ENCODE measurements at places on chromosomes 4 and X.

DNA sequence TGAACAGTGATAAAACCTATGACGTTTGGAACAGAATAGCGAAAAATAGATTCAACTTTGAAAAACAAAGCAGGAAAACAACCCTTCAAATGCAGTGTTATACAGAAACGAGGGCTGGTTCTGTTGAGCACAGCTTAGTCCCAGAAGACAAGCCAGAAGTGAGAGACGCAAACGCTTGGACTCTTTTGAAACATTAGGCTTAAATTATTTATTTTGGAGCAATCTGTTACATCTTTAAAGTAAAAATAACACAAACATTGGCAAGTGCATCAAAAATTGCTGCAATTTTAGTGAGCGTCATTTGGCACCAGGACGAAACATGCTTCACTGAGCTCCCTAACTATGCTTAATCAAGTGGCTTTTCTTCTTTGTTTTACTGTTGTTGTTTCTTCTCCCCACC, 63.5 kb downstream of the ENPP6 start:
- no peaks in the 10 kb centered on the region for H3K36me3 ChIP-seq
- no peaks in the 10 kb centered on the region for H3K27me3 ChIP-seq
- DNase-seq = no peak
- H3K4me1 ChIP-seq = peaks cover 18% of the 10 kb centered on the region
- H3K27ac ChIP-seq = no peak overlapping the region

GRCh38 chr4:32672359-32672758, 1952.2 kb downstream of the PCDH7 start:
- DNase-seq = no peak
- no peak overlapping the region for H3K27ac ChIP-seq
- no peaks in the 10 kb centered on the region for H3K4me1 ChIP-seq
- no peaks in the 10 kb centered on the region for H3K36me3 ChIP-seq

DNA sequence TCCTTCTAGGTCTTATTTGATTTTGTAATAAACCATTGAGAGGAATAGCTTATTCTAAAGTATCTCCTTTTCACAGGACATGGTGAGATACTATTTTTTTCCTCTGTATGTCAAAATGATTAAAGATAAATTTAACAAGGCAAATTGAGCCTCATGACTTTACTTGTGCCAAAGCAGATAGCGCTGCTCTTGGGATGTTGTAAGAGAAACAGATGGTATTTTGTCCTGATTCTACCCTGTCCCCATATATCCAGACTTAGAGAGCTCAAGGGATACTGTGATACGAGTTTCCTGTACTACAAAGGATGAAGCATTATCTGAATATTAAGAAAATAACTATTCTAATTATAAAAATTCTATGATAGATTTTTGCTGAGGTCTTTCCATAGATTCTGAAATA, 34.0 kb downstream of the EMCN start:
- H3K27me3 ChIP-seq = no peaks in the 10 kb centered on the region
- H3K27ac ChIP-seq = no peak overlapping the region
- H3K4me3 ChIP-seq = no peak overlapping the region
- DNase-seq = no peak
- H3K36me3 ChIP-seq = no peaks in the 10 kb centered on the region

- no peak for DNase-seq
- no peaks in the 10 kb centered on the region for H3K27me3 ChIP-seq
- no peak overlapping the region for H3K4me3 ChIP-seq
- no peak overlapping the region for H3K27ac ChIP-seq
- no peaks in the 10 kb centered on the region for H3K36me3 ChIP-seq
Observed at GRCh38 chrX:30627818-30628652, 25.2 kb upstream of the GK start.

DNA sequence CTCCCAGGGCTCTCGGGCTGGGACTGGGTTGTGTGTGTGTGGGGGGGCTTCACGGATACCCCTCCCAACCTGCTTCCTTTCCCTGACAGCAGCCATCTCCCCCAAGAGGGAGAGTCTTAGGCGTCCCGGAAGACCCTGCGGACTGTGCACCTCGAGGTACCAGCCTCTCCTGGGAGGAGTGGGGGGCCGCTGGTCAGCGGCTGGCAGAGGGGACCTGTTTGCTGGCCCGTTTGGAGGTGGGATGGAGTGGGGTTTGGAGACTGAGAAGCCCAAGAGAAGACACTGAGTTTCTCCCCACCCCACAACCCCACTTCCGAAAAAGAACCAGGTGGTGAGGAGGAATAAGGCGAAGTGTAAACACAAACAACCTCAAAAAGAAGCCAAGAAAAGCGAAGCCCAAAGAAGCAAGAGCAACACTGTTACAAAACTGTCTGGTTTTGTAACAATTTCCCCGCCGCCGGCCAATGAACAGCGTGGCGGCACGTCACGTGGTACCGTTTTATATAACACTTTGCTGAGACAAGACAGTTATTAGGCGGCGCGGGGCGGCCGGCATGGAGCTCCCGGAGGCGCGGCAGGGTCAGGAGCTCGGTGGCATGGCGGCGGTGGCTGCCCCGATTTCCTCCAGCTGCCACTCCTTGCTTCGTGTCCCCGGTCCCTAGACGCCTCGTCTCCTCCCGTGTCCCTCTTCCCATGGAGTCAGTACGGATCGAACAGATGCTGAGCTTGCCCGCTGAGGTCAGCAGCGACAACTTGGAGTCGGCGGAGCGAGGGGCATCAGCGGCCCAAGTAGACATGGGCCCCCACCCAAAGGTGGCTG, at the start of gene LONRF3:
Gene LONRF3 (plus strand): TSS at position 531 of the 820 bp plus-strand sequence. CDS start 163 bp downstream, at position 694.
- no peak for DNase-seq
- no peak within 1 kb of the TSS for H3K27ac ChIP-seq
- no peak within 1 kb of the TSS for H3K4me3 ChIP-seq
- peaks cover 2% of the 10 kb centered on the region for H3K27me3 ChIP-seq

GRCh38 chrX:47831788-47832187, 4.9 kb upstream of the ZNF81 start:
- H3K4me1 ChIP-seq = peaks cover 8% of the 10 kb centered on the region
- no peak overlapping the region for H3K4me3 ChIP-seq
- H3K27ac ChIP-seq = no peak overlapping the region
- DNase-seq = peak; percentile 59
- no peaks in the 10 kb centered on the region for H3K27me3 ChIP-seq

DNA sequence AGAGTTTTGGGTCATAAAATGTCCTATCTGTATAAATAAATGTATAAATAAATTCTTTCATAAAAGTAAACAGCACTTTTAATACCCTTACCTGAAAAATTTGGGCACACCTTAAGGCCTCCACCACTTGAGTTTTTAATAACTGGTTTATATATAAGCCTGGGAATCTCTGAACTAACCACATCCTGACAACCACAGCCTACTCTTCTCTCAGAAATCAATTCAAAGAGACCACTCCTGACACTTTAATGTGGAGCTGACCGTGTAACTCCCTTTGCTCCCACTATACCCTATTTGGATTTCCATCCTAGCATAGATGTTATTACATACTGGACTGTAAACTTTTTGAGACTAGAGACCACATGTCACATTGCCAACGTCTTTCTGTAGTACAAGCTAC, 3.5 kb downstream of the FBXL5 start:
- peak overlapping the region; percentile 90 for H3K4me3 ChIP-seq
- no peaks in the 10 kb centered on the region for H3K36me3 ChIP-seq
- DNase-seq = peak; percentile 22
- H3K27ac ChIP-seq = peak overlapping the region; percentile 51

DNA sequence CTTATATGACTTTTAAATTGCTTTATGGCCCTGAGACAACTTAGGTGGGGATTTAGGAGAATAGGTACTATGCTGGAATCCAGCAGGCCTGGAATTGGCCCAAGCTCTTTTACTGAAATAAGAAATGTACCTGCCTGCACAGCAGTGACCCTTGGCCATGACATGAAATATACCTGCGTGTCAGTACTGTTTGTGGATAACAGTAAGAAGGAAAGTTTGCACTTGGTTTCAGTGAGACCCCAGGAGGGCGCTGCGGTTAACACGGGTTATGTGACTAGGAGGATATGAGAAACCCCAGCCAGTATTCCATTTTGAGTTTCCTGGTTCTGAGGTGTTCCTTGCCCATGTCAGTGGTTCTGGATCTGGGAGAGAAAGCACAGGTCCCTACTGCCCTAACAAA, 5.3 kb downstream of the MTM1 start:
- H3K4me1 ChIP-seq = peaks cover 59% of the 10 kb centered on the region
- H3K4me3 ChIP-seq = no peak overlapping the region
- peak overlapping the region; percentile 20 for H3K27ac ChIP-seq
- H3K36me3 ChIP-seq = no peaks in the 10 kb centered on the region
- no peaks in the 10 kb centered on the region for H3K27me3 ChIP-seq

DNA sequence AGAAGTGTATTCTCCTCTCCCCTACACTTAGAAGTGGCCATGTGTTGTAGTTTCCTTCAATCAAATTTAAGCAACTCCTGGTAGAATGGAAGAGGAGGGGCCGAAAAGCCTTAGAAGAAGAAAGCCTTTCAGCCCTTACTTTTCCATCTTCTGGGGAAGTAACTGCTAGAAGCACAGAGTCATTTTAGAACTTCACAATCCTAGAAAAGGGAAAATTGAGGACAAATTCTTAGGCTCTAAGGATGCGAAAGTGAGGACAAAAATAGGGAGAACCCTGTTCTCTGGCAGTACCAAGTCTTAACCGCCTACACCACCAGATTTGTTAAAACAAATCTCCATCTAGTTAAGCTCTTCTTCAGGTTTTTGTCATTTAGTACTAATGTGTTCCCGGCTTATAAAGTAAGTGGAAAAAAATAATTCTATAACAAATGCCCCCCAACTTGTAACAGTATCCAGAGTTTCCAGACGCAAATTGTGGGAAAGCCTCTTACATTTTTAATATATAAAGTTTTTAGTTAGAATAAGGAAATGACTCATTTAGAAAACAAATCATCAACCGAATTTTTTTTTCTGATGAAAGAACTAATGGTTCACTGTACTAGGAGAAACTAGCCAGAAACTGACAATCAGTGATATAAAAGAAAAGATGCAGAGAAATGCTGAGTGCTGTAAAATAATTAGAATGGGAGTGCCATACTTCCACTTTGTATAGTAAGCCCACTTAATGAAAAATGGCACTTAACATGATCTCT, 76.0 kb downstream of the ARAP2 start:
- H3K27ac ChIP-seq = no peak overlapping the region
- no peak overlapping the region for H3K4me3 ChIP-seq
- DNase-seq = no peak
- H3K4me1 ChIP-seq = no peaks in the 10 kb centered on the region
- peaks cover 26% of the 10 kb centered on the region for H3K36me3 ChIP-seq

- no peak for DNase-seq
- no peaks in the 10 kb centered on the region for H3K27me3 ChIP-seq
- H3K4me3 ChIP-seq = no peak overlapping the region
- H3K4me1 ChIP-seq = no peaks in the 10 kb centered on the region
- no peak overlapping the region for H3K27ac ChIP-seq
Observed at GRCh38 chr4:134727696-134728095, 526.1 kb upstream of the PABPC4L start.

DNA sequence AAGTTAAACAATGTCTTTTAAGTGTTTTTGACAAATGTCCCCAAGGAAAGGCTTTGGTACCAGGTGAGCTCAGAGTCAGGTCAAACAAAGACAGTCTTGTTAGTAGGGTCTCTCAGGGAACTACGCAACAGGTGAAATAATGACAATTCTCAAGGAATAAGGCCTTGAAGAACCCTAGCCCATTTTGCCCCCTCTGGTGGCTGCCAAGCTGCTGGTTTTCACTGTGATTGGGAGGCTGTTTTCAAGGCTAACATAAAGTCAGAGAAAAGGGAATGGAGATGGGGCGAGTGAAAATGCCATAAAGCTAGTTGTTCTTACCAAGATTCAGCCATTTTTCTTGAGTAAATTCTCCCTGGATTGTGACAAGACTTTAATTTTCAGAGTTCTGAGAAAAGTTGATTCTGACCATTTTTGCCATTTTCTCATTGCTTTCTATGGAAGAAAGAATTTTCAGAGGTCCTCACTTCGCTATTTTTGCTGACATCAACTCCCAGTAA, 58.7 kb downstream of the RWDD4 start:
- no peak overlapping the region for H3K4me3 ChIP-seq
- no peak for DNase-seq
- no peaks in the 10 kb centered on the region for H3K27me3 ChIP-seq
- no peak overlapping the region for H3K27ac ChIP-seq
- no peaks in the 10 kb centered on the region for H3K36me3 ChIP-seq

DNA sequence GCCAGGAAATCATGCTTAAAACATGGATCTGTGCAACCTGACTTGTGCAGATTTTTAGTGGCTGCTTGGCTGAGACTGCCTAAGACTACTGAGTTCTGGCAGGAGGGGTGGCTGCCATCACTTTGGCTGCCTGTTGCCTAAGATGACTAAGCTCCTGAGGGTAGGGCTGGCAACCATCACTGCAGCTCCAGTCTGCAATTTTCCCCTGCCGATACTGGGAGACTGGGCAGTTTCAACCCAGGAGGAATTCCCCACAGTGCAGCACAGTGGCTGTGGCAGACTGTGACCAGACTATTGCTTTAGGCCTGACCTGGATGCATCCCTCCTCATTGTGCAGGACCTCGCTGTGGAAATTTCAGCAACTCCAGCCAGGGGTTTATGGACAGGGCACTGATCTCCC, 544.9 kb downstream of the ANKRD50 start:
- no peaks in the 10 kb centered on the region for H3K36me3 ChIP-seq
- no peak overlapping the region for H3K4me3 ChIP-seq
- H3K27ac ChIP-seq = no peak overlapping the region
- H3K4me1 ChIP-seq = no peaks in the 10 kb centered on the region
- no peak for DNase-seq
- no peaks in the 10 kb centered on the region for H3K27me3 ChIP-seq

DNA sequence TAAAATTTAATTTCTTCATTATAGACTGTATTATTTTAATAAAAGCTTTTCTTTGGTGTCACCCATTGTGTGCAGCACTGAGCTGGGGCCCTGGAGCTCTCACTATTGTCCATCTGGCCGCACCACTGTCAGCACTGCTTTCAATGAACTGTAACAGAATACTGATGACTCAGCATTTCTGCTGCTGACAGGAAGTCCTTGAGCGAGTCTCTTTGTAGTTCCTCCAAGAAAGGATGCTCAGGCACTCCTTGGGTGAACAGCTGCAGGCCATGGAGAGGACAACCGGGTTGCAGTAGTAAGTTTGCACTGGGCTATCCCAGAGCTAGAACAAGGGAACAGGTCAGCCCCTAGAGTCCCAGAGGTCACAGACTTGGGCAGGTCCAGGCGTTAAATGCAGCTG, 81.6 kb downstream of the SORBS2 start:
- no peaks in the 10 kb centered on the region for H3K27me3 ChIP-seq
- H3K4me1 ChIP-seq = no peaks in the 10 kb centered on the region
- DNase-seq = peak; percentile 27
- H3K36me3 ChIP-seq = no peaks in the 10 kb centered on the region
- H3K4me3 ChIP-seq = no peak overlapping the region

- H3K27ac ChIP-seq = no peak overlapping the region
- no peak overlapping the region for H3K4me3 ChIP-seq
- DNase-seq = no peak
- H3K4me1 ChIP-seq = no peaks in the 10 kb centered on the region
Observed at GRCh38 chr4:4851081-4851480, 8.4 kb upstream of the MSX1 start.

GRCh38 chr4:102774254-102774653, 13.5 kb upstream of the MANBA start:
- H3K4me3 ChIP-seq = no peak overlapping the region
- no peaks in the 10 kb centered on the region for H3K36me3 ChIP-seq
- no peaks in the 10 kb centered on the region for H3K27me3 ChIP-seq
- DNase-seq = no peak
- H3K4me1 ChIP-seq = no peaks in the 10 kb centered on the region
- H3K27ac ChIP-seq = no peak overlapping the region
